Adrenal gland (tissue), 19 donors: ENCODE measurements at places on chromosomes 4 and X. TPM values are rescaled to one million over a fixed set of nuclear protein-coding genes. Genes with fewer than 3 reads are reported as not detected.

DNA sequence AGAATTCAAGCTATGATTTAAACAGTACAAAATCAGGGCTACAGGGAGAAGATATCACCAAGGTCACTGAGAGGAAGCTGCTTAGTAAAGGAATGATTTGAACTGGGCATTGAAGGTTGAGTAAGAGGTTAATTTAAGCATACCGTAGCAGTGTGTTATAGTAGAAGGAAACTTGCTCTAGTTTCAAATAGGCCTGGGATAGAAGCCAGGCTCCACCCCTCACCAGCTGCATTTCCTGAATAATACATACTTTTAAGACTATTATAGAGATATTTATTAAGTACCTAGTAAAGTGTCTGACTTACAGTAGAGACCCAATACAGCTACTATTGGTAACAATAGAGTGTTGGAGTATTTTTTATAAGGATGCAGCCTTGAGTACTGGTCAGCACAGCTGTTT is 118.0 kb upstream of the GLRA2 start:
- H3K27me3 ChIP-seq, result no peaks in the 10 kb centered on the region
- no peaks in the 10 kb centered on the region for H3K4me1 ChIP-seq
- no peak overlapping the region for H3K4me3 ChIP-seq

- no peak overlapping the region for H3K4me3 ChIP-seq
- no peak overlapping the region for H3K27ac ChIP-seq
- H3K36me3 ChIP-seq, result no peaks in the 10 kb centered on the region
- no peak for DNase-seq
- H3K27me3 ChIP-seq, result no peaks in the 10 kb centered on the region
- no peaks in the 10 kb centered on the region for H3K4me1 ChIP-seq
Measured at GRCh38 chrX:49784747-49785280, 44.3 kb upstream of the PAGE4 start.

DNA sequence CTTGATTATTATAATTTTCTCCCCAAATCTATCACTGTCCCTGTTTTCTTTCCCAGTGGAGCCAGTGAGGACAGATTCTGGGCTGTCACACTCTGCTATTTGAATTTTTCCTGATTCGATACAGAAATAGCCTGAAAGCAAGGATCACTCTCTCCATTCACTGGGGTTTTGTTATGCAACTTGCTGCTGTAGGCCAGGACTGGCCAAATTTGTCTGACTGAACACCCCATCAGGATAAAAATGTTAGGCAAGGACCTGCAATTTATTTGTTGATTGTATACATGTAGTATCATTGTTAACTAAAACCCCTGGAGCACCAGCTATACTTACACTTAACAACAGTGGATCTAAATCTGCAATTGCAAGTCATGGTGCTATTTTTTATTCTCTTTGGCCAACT is 68.7 kb downstream of the AASDH start:
- no peaks in the 10 kb centered on the region for H3K27me3 ChIP-seq
- H3K4me1 ChIP-seq, result no peaks in the 10 kb centered on the region
- no peak overlapping the region for H3K27ac ChIP-seq
- DNase-seq, result no peak

DNA sequence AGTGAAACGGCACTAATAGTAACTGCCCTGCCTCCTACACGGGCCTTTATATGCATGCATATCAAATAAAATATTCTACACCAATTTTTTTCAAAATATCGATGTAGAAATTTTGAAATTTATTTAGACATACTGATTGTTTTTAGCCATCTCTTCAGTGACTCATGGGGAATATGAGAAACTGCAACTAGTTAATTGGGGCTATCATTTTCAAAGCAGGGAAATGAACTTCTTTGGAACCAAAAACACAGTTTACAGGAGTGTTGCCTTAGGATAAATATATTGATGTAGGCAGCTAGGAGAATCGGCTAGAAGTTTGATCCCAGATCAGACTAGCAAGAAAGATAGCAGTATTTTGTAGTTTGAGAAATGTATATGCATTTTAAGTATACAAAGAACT is 1010.8 kb upstream of the AGA start:
- H3K27me3 ChIP-seq, result no peaks in the 10 kb centered on the region
- no peak overlapping the region for H3K4me3 ChIP-seq
- no peaks in the 10 kb centered on the region for H3K36me3 ChIP-seq
- DNase-seq, result no peak
- H3K4me1 ChIP-seq, result no peaks in the 10 kb centered on the region

DNA sequence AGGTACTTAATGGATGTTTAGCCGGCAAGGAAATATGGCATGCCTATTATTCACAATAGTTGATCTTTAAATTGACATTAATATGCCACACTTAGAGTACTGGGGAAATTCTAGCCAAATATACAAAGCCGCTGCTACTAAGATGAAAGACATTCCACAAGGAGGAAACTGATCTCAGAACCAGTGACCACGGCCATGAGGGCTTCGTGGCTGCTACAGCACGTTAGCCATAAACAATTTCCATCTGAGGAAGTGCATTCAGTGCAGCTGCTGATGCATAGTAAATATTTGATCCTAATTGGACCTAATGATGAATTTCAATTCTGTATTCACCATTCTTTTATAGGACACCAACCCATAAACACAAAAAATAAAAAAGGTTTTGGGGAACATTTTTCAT is 59.1 kb downstream of the SORBS2 start:
- no peaks in the 10 kb centered on the region for H3K36me3 ChIP-seq
- H3K27me3 ChIP-seq, result no peaks in the 10 kb centered on the region
- no peak for DNase-seq
- no peak overlapping the region for H3K27ac ChIP-seq
- no peak overlapping the region for H3K4me3 ChIP-seq

DNA sequence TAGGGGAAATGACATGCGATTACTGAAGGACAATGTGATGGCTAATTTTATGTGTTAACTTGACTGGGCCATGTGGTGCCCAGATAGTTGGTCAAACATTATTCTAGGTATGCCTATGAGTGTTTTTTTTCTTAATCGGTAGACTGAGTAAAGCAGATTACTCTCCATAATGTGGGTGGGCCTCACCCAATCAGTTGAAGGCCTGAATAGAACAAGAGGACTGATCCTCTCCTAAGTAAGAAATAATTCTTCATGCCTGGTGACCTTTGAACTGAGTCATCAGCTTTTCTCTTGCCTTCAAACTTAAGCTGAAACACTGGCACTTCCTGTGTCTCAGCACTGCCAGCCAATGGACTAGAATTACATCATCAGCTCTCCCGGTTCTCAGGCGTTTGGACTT is 164.0 kb upstream of the FGF13 start:
- H3K27me3 ChIP-seq, result no peaks in the 10 kb centered on the region
- no peak for DNase-seq
- no peak overlapping the region for H3K27ac ChIP-seq
- H3K4me3 ChIP-seq, result no peak overlapping the region

GRCh38 chr4:16418814-16419213 is 192.5 kb upstream of the TAPT1 start:
- H3K27me3 ChIP-seq, result no peaks in the 10 kb centered on the region
- H3K4me1 ChIP-seq, result no peaks in the 10 kb centered on the region
- no peaks in the 10 kb centered on the region for H3K36me3 ChIP-seq

- H3K27ac ChIP-seq, result no peak overlapping the region
- no peaks in the 10 kb centered on the region for H3K4me1 ChIP-seq
- H3K27me3 ChIP-seq, result peaks cover 3% of the 10 kb centered on the region
Measured at GRCh38 chrX:49226946-49227345, 6.2 kb downstream of the CACNA1F start.

The TMEM47 gene
- 28.3 TPM for total RNA-seq

The NALF2 gene
- total RNA-seq, result 0.22 TPM

The PRDM8 gene
- 4.4 TPM for total RNA-seq

The CAPN6 gene
- total RNA-seq, result not detected

The CTPS2 gene
- 27.3 TPM for total RNA-seq

The SORCS2 gene
- 2.3 TPM for total RNA-seq
